ENCODE measurements at places on chromosomes 5 and 9.

DNA sequence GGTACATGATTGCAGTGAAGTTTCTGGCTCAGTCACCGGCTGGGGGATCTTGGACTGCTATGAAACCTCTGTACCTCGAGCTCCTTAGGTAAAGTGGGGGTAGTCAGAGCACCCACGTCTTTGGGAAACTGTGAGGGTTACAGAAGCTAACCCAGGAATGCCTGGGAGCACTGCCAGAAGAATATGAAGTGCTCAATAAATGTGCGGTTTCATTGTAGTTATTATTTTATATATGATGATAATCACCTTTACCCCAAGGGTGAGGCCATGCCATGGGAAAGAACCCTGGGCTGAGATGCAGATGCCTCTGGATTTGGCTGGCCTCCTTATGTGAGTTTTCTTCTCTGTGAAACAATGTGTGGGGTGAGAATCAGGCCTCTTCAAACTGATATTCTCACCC, 3.7 kb downstream of the NPR3 start:
- DNase-seq = no peak

DNA sequence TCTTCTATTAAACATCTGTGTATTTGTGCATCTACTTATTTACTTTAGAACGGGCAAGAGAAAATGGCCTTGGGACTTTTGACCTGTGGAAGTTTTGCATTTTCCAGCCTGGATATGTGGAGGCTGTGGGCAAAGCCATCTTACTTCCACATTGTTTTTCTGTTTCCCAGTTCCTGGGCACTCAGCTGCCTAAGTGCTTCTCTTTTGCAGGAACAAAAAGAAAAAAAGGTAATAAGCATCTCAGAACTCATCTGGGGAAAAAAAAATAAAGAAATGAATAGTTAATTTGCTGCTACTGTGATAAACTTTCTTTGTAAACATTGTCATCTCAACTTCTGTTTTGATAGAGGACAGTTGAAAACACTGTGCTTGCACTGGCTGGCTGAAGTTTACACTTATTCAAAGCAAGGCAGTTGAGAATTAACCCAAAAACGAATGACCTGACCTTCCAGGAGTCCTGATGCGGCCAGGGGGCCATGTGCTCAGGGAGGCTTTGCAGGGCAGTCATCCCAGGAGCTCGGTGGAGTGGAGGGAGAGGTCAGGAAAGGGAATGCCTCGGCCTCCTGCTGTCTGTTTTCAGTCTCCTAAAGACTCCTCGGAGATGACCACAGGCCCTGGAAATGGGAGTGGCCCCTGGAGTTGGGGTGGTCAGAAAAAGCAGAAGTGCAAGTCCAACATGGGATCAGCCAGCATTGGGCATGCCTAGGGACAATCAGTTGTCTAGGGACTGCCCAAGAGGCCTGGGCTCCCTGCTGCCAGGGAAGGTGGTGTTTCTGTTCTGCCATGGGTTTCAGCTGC, 75.5 kb downstream of the RAI14 start:
- DNase-seq = no peak

DNA sequence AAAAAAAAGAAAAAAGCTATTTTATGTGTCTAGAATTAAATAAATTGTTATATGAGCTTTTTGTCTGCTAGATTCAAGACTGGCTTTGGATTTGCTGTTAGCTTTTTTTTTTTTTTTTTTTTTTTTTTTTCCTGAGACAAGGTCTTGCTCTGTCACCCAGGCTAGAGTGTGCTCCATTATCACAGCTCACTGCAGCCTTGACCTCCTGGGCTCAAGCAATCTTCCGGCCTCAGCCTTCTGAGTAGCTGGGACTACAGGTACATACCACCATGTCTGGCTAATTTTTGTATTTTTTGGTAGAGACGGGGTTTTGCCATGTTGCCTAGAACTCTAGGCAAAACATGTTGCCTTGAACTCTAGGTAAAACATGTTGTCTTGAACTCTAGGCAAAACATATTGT, 16.7 kb downstream of the GPBP1 start:
- no peak for DNase-seq

DNA sequence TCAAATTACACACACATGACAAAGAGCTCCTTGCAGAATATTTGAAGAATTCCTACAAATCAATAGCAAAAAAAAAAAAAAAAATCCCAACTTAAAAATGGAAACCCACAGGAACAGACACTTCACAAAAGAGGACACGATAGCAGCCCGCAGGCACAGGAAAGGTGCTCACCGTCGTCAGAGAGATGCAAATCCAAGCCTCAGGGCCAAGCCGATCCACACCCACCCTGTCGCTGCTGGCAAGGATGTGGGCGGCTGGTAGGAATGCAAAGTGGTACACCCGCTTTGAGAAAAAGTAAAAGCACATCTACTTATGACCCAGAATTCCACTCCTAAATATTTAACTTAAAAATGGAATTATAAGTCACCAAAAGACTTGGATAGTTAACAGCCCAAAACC, 10.8 kb downstream of the LCN9 start:
- DNase-seq = no peak

DNA sequence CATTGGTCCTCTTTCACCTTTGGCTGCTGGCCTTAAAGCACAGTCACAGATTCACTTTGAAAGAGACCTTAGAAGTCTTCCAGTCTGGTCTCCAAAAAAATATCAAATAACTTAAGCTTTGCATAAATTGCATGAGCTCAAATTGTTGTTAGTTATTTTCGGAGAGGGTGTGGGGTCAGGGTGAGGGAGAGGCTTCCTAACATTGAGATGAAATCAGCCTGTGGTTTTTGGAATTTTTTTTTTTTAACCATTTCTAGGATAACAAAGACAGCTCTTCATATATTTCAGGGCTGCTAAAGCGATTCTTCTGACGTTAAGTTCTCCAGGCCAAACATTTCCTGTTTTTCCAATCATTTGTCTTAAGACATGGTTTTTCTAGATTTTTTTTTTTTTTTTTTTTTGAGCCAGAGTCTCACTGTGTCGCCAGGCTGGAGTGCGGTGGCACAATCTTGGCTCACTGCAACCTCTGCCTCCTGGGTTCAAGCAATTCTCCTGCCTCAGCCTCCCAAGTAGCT, 4.5 kb downstream of the OCLN start:
- DNase-seq = no peak

Data from NCI-H2171 (cell line).